Cortex of kidney (tissue), 1 donor: ENCODE measurements at places on chromosomes 5 and 9.

GRCh38 chr5:154479160-154479943 lies 1.3 kb upstream of the HAND1 start:
- no peak for DNase-seq

GRCh38 chr9:88829276-88829675 lies 162.0 kb upstream of the S1PR3 start:
- no peak for DNase-seq

DNA sequence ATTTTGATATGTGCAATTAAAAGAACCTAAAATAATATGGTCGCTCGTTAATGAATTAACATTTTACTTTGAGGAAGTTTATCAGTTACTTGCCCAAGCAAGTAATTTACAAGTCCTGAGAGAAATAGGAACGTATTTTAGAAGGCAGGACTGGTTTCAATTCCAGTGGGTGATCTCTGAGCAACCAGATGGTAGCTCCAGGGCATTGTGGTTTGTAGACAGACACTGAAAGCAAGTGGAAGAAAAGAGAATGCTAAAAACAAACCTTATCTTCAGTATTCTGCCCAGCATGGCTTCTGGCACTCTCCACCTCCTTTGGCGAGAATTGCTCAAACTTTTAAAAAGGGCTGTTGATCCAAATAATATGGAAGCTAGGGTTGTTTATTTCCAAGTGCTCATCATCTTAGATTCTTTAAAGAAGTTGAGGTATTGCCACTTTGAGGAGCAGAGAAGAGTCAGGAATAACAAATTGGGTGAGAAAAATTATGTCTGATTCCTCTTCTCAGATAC lies 31.8 kb upstream of the ERAP2 start:
- DNase-seq = no peak

DNA sequence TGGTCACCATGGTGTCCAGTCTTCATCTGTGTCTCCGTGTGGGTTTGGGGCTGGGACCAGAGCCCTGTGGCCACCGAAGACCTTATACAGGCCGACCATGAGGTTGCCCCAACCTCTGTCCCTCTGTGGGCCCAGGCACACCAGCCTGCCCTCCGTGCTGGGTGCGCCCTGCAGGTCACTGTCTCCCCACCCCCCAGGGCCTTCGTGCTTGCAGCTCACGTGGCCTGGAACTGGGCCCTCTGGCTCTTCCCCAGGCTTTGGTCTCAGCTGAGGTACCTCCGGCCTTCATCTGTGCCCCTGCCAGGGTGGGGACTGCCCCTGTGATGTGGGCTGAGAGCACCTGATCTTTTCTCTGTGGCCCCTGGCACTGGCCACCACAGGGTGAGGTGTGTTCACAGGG lies 92.1 kb downstream of the RXRA start:
- no peak for DNase-seq
